ENCODE measurements at places on chromosomes 5 and 9.
A peak's percentile ranks its signal among the peaks of the same experiment; 100 is the strongest.

- DNase-seq = no peak
Measured at GRCh38 chr9:80592413-80592812, 1020.6 kb downstream of the TLE4 start.

GRCh38 chr5:159851053-159851452 lies 65.2 kb upstream of the ADRA1B start:
- DNase-seq = no peak

DNA sequence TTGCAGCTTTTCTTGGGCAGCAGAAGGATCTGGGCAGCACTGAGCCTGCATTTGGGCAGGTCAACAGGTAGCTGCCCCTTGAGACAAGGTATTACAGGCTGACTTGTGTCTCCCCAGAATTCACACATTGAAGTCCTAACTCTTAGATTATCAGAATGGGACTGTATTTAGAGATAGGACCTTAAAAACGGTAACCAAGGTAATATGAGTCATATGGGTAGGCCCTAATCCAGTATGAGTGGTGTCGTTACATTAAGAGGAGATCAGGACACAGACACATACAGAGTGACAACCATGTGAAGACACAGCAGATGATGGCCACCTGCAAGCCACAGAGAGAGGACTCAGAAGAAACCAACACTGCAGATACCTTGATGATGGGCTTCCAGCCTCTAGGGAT lies 3.2 kb downstream of the C1QTNF2 start:
- no peak for DNase-seq

- DNase-seq = no peak
Measured at GRCh38 chr9:136996361-136997292, at the start of gene CLIC3. CLIC3 (minus strand) TSS chr9:136996568; CDS start chr9:136996543, 25 bp downstream.

DNA sequence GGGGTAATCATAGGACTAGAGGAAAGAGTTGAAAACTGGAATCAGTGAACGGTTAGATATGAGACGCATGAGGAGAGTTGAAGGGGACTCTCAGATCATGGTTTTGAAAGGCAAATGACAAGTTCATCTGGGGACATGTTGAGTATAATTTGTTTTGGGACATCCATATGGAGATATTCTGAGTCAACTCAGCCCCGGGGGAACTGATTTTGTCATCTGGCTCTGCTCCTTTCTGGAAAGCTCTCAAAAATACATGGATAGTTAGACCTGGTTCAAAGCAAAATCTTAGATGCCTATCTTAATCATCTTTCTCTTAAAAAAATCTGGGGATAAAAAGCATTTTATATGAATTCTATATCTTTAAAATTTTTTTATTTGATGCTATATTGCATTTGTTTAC lies 161.2 kb downstream of the SNX18 start:
- DNase-seq = no peak

DNA sequence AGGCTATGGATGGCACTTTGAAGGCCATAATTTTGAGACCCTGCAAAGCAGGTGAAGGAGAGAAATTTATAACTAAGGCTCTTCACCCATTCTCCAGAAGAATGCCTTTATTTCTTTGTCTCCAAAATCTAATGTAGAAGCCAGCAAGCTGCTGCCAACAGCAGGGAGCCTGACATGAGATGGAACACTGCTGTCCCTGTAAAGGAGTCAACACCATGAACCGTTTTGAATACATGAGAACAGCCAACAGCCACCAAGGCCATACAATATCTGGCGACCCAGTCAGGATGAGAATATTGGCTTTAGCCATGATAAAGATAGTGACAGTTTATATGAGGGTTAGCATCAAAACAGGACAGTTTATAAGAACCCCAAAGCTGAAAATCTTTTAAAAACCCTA lies 121.2 kb upstream of the LIFR start:
- DNase-seq = no peak

DNA sequence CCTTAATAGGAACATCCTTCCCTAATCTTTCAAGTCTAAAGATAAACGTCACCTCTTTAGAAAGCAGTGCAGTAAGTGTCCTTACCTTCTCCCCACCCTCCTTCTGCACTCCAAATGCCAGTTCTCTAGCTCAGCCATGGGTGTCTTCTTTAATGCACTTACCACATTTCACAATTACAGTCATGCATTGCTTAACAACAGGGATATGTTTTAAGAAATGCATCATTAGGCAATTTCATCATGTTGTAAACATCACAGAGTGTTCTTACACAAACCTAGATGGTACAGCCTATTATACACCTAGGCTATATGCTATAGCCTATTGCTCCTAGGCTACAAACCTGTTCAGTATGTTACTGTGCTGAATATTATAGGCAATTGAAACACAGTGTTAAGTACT lies 91.2 kb downstream of the RFX3 start:
- no peak for DNase-seq

DNA sequence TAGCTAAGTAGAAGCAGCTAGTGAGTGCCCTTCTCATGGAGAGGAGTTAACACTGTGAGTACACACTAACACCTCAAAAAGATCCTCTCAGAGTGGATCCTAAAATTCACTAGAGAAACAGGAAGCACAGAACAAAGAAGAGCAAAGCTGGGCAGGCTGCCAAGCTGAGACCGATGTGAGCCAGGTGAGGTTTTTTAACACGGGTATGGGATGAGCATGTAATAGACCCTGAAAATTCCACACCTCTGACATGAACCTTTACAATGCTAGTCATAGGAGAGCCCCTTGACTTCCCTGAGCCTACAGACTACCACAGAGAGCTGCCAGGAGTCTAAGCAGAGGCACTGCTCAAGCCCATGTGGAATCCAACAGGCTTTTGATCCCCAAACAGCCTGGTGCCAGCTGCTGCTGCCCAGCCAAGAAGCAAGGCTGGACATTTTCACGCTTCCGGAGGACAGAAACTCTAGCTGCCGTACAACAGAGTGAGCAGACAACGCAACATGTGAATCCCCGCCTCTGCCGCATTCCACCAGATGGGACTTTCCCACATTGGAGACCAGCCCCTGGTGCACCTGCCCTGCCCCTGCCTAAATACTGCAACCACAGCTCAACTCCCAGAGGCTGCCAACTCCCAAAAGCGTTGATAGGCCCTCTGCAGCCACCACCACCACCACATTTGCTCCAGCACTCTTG lies 280.8 kb downstream of the CDH10 start:
- no peak for DNase-seq

DNA sequence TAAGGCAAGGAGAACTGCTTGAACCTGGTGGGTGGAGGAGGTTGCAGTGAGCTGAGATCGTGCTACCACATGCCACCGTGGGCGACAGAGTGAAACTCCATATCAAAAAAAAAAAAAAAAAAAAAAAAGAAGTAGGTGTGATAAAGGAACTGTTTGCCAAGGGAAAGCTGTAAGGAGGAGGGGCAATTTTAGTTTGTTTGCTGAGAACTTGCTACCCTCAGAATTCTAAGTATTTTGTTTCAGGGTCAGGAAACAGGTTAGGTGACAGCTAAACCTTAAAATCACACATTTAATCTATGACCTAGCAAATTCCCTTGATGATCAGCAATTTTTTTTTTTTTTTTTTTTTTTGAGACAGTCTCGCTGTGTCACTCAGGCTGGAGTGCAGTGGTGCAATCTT lies 7.2 kb upstream of the ARRDC3 start:
- DNase-seq = no peak

DNA sequence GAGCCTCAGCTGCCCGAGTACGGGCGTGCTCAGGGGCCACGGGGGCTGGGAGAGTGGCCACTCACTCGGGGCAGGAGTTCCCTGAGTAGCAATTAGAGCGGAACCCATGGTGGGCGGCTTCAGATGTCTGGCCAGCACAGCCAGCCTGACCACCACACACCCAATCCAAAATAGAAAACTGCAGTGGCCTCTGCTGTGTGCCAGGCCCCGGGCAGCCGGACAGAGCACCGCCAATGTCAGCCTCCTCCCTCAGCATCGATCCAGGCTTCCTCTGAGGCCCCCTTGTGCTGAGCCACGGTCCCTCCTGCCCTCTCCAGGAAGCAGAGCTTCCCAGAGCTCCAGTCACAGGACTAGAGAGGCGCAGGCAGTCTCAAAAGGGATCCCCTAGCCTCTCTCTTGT lies 2.7 kb downstream of the ADAMTS2 start:
- DNase-seq = no peak

GRCh38 chr9:33125461-33125860 lies 41.7 kb downstream of the B4GALT1 start:
- DNase-seq = no peak

GRCh38 chr5:139315056-139315615 lies 21.6 kb downstream of the MATR3 start:
- DNase-seq = no peak

DNA sequence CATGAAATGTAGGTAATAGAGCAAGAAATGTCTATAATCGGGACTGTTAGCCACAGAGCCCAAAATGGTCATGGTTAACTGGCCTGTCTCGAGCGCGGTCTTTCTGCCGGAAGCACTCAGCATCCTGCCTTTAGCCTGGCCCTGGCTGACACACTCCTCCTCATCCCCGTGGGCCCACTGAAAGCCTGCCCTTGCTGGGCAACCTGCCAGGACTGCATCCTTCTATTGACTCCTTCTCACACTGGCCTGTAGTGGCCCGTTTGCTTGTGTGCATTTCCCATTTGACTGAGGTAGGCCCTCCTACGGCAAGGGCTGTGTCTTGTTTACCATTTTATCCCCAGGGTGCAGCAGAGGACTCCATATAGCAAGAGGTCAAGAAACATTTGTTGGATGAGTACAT lies 215.7 kb downstream of the ATPSCKMT start:
- DNase-seq = no peak

GRCh38 chr5:145833631-145834200 lies 1.4 kb downstream of the PRELID2 start:
- DNase-seq = no peak

DNA sequence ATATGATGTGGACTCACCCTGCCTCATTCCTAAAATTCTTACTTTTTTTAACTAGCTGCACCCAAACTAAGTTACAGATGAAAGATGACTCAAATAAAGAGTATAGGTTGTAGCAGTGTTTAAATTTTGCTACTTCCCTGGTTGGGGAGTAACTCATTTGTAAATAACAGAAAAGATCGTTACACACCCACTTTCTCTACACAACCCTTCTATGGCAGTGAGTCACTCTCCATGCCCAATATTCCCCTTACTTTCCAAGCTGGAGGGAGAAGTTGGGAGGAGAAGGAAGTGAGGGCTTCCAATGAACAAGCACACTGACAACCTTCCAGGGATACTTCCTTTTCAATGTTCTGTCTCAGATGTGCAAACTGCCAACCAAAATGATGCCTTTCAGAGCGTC lies 1.9 kb downstream of the RASEF start:
- no peak for DNase-seq

GRCh38 chr5:181189363-181189961 lies 15.5 kb downstream of the TRIM7 start:
- peak; percentile 41 for DNase-seq

GRCh38 chr5:57348376-57349140 lies 134.1 kb downstream of the ACTBL2 start:
- DNase-seq = no peak

DNA sequence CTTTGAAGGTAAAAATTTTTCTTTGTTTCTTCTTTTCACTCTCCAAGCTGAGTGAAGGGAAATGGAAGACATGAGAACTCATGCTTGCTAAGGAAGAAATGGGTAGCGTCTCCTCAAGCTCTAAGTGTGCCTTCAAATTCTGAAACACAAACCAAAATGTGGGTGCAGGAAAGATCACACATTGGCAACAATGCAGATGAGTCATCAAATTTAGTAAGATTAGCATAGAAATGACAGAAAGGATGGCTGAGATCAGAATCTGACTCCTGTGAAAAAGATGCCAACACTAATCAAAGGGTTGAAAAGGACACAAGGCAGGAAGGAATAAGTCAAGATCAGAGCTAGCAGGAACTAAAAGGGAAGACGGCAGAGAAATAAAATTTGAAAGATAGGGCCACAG lies 61.1 kb upstream of the ZNF462 start:
- DNase-seq = no peak

DNA sequence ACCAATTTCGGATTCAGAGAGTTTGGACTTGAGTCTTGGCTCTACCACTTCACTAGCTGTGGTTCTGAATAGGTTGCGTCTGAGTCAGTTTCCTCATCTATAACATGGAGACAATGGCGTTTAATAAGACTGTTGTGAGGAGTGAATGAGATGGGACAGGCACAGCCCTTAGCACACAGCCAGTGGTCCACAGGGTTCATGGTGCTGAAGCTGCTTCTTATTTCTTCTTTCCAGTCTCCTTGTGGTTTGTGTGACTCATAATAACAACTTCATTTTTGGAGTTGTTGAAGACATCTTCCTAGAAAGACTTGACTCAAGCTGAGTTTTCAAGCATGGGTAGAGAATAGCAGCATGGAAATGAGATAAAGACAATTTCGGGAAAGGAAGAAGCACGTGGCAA lies 172.6 kb upstream of the PPP2R2B start:
- DNase-seq = no peak

GRCh38 chr9:117709936-117710335 lies 5.7 kb downstream of the TLR4 start:
- DNase-seq = no peak

DNA sequence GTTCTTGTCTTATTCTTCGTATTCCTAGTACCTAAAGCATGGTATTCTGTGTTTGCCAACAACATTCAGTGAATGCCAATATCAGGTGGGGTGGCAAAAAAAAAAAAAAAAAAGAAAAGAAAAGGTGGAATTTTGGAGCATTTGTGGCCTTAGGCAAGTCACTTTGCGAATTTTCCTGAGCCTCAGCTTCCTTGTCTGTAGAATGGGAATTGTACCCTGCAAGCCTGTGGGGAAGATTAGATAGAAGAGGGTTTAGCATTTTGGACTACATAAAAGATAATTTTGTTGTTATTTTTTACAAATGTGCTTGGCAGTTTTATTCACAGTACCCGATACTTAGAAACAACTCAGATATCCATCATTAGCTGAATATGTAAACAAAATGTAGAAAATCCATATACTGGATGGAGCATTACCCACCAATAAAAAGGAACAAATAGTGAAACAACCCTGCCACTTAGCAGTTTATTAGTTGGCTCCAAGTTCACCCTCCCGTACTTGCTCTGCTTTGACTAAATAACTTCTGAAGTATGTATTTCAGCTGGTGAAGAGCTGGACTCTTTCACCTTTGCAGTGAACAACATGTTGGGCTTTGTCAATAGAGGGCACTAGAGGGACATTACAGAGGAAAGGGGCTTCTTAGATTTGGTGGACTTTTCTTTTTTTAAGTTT lies 13.6 kb downstream of the UBE2D2 start:
- DNase-seq = no peak

DNA sequence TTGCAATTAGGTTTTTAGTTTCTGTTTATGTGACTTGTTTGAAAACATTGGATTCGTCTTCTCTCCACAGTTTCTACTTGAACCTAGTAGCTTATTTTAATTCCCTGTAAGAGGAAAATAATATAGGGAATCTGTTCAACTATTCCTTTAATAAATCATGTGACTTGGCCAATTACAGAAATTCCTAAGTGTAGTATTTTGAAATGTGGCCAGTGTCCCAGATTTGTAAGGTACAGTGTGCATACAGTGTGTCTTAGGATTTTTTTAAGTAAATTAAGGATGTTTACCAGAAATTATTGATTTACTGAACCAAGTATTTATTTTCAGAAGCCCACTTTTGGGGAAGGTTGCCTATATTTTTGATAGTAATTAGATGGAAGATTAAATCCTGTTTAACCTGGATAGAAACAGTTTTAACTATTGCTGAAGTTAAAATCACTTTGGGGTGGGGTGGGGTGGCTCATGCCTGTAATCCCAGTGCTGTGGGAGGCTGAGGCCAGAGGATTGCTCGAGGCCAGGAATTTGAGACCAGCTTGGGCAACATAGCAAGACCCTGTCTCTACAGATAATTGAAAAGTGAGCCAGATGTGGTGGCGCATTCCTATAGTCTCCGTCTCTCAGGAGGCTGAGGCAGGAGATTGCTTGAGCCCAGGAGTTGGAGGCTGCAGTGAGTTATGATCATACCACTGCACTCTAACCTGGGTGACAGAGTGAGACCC lies 36.9 kb downstream of the G3BP1 start:
- DNase-seq = no peak

All from activated CD4-positive, CD25-positive, alpha-beta regulatory T cell treated with anti-CD3 and anti-CD28 coated beads, Interleukin-2, amount 50 U/mL, for 72 hours (primary cell).